ENCODE measurements at places on chromosomes 1 and 21. TPM values are rescaled to one million over a fixed set of nuclear protein-coding genes. Genes with fewer than 3 reads are reported as not detected.

Gene FCRL2
- not detected for polyA plus RNA-seq

Gene MAP3K21
- 0.06 TPM for polyA plus RNA-seq

Gene NTMT2
- polyA plus RNA-seq = not detected

Gene TSEN15
- 38.7 TPM for polyA plus RNA-seq

Gene CXADR
- polyA plus RNA-seq = 0.01 TPM

Gene EFNA3
- polyA plus RNA-seq = 0.17 TPM

Gene SMIM1
- 0.57 TPM for polyA plus RNA-seq

Gene TCHH
- polyA plus RNA-seq = 0.01 TPM

Gene CNR2
- polyA plus RNA-seq = not detected

Gene CHRM3
- 0.06 TPM for polyA plus RNA-seq

Gene KCNK2
- 2.1 TPM for polyA plus RNA-seq

DNA sequence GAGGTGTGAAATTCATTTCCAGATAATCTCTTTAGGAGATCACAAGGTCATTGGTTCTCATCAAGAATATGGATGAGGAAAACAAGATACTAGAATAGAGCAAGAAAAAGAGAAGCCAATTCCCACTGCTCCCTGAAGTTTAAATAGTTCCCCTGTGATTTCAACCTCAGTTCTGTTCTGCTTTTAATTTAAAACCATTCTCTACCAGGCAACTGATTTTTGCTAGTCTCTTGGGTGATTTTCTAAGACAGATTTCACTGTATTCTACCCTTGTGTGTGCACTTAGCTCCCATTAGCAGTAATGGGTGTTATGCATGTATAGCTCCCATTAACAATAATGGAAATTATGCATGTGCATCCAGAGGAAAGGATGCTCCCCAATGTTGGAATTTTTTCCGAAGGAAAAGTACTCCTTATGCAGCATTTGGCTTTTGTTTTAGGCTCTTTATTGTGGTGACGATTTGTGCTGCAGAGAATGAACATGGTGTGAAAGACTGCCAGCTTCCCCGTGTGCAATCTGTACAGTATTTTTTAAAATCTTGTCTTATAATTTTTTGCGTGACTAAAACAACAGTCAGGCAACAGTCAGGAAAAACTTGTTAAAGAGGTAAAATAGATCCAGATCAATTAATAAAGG lies 144.0 kb upstream of the ZRANB2 start:
- no peaks in the 10 kb centered on the region for H3K36me3 ChIP-seq
- H3K27ac ChIP-seq = no peak overlapping the region
- no peaks in the 10 kb centered on the region for H3K4me1 ChIP-seq
- DNase-seq = no peak
- no peaks in the 10 kb centered on the region for H3K27me3 ChIP-seq

- no peaks in the 10 kb centered on the region for H3K4me1 ChIP-seq
- no peak for DNase-seq
- H3K27me3 ChIP-seq = no peaks in the 10 kb centered on the region
- H3K4me3 ChIP-seq = peak within 1 kb of the TSS; percentile 52
- no peak within 1 kb of the TSS for H3K27ac ChIP-seq
- H3K36me3 ChIP-seq = no peaks in the 10 kb centered on the region
Measured at GRCh38 chr1:16073490-16074119, at the start of gene FAM131C. TSS of gene FAM131C (minus strand) at chr1:16073651. CDS start at chr1:16073442, 209 bp downstream.

DNA sequence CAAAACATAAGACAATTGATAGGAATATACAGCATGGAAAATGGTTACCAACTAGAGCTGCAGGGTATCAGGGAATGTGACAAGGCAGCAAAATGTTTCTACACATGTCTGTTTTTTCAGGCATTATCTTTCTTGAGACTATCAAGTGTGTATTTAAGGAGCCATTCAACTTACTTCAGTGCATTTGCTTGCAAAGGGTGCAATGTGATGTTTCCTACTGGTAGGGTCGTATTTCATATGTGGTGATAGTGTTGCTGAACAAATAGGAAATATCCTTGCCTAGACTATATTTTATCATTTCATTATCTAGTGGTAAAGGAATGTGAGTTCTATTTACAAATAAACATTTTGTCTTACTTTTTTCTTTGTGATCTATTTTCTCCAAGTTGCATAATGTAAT lies 42.4 kb downstream of the PTPRC start:
- no peak overlapping the region for H3K4me3 ChIP-seq
- DNase-seq = no peak
- H3K27ac ChIP-seq = no peak overlapping the region
- no peaks in the 10 kb centered on the region for H3K4me1 ChIP-seq
- H3K27me3 ChIP-seq = no peaks in the 10 kb centered on the region

- no peak for DNase-seq
- H3K27me3 ChIP-seq = no peaks in the 10 kb centered on the region
- no peak overlapping the region for H3K4me3 ChIP-seq
- no peaks in the 10 kb centered on the region for H3K36me3 ChIP-seq
Measured at GRCh38 chr1:57262472-57262871, 161.4 kb downstream of the DAB1 start.

DNA sequence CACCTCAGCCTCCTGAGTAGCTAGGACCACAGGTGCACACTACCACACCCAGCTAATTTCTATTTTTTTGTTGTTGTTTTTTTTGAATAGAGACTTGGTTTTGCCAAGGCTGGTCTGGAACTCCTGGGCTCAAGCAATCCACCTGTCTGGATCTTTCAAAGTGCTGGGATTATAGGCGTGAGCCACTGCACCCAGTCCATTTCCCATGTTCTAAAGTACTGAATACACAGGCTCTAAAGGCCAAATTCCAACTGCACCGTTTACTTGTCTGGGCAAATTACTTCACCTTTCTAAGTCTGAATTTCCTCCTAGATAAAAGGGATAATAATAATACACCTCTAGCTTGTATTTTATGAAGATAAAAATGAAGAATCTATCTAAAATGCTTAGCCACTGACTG lies 39.6 kb downstream of the FRRS1 start:
- DNase-seq = no peak

- no peak for DNase-seq
- H3K27me3 ChIP-seq = no peaks in the 10 kb centered on the region
- H3K4me3 ChIP-seq = no peak overlapping the region
- H3K27ac ChIP-seq = no peak overlapping the region
- H3K4me1 ChIP-seq = no peaks in the 10 kb centered on the region
- H3K36me3 ChIP-seq = no peaks in the 10 kb centered on the region
Measured at GRCh38 chr1:211739671-211740411, 64.4 kb upstream of the NEK2 start.

GRCh38 chr1:30733493-30733892 lies 10.1 kb upstream of the MATN1 start:
- no peaks in the 10 kb centered on the region for H3K36me3 ChIP-seq
- no peaks in the 10 kb centered on the region for H3K4me1 ChIP-seq

DNA sequence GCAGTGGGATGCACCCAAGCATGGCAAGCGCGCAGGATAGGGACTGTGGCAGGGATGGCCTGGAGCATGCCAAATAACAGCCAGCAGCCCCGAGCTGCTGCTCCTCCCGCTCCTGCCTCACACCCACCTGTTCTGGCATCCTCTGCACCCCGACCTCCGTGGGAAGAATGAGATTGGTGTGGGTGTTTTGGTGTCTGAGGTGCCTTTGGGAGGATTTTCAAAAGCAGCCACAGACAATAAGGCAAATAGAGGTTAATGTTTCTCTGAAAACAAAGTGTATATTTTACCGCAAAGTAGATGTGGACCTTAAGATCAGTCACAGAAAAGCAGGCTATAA lies 35.5 kb downstream of the IGFN1 start:
- no peak overlapping the region for H3K4me3 ChIP-seq
- peaks cover 44% of the 10 kb centered on the region for H3K36me3 ChIP-seq
- no peak overlapping the region for H3K27ac ChIP-seq
- no peak for DNase-seq

- no peaks in the 10 kb centered on the region for H3K27me3 ChIP-seq
- peaks cover 27% of the 10 kb centered on the region for H3K36me3 ChIP-seq
- peaks cover 22% of the 10 kb centered on the region for H3K4me1 ChIP-seq
- H3K27ac ChIP-seq = no peak overlapping the region
Measured at GRCh38 chr1:150555971-150556865, 7.0 kb downstream of the ADAMTSL4 start.

DNA sequence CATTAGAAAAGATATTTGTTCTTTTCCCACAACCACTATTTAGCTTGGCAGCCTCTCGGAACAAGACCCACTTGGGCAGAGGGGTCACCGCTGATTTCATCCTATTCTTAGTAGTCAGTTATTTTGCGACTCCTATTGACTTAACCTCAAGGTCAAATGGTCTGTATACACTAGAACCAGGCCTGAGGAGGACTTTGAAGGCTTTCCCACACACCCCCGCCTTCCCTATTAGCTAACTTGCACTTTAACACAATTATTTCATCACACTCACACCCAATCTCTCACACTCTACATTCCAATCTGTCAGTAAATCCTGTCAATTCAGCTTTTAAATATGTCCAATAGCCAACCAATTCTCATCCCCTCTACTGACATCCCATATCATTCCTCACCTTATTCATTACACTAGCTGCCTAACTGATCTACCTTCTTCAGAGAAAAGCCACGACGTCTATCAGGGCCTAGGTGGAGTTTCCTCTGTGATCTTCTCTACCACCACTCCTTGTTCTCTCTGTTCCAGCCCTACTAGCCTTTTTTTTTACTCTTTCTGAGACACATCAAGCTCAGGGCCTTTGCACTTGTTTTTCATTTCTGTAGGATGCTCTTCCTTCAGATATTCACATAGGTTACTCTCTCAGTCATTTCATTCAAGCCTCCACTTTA lies 1.0 kb upstream of the NIBAN1 start:
- H3K27me3 ChIP-seq = no peaks in the 10 kb centered on the region
- H3K36me3 ChIP-seq = no peaks in the 10 kb centered on the region
- peak overlapping the region; percentile 89 for H3K27ac ChIP-seq
- H3K4me1 ChIP-seq = peaks cover 17% of the 10 kb centered on the region
- no peak for DNase-seq

GRCh38 chr1:11681071-11681771 lies at the start of gene MAD2L2:
TSS of gene MAD2L2 (minus strand) at chr1:11681148. CDS start at chr1:11680601, 547 bp downstream.
- H3K4me1 ChIP-seq = peaks cover 7% of the 10 kb centered on the region
- H3K4me3 ChIP-seq = peak within 1 kb of the TSS; percentile 85
- H3K27me3 ChIP-seq = no peaks in the 10 kb centered on the region

DNA sequence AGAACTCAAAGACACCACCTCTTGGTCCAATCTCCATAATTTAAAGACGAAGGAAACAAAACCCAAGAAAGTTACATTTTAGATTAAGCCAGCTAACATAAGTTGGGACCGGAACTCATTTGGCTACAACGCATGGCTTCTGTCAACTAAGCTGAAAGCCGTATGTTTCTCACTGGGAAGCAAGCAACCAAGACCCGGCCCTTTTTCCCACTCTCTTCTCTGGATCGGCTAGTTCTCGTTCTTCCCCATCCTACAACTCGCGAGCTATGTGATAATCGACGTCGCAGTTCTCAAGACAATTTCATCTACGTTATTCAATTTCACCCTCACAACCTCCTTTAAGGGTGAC lies 601 bp downstream of the CCT8 start:
- H3K4me1 ChIP-seq = peaks cover 23% of the 10 kb centered on the region
- no peaks in the 10 kb centered on the region for H3K27me3 ChIP-seq
- peak overlapping the region; percentile 98 for H3K27ac ChIP-seq
- H3K36me3 ChIP-seq = peaks cover 35% of the 10 kb centered on the region

- no peak for DNase-seq
- no peaks in the 10 kb centered on the region for H3K36me3 ChIP-seq
- H3K4me3 ChIP-seq = no peak overlapping the region
- no peaks in the 10 kb centered on the region for H3K27me3 ChIP-seq
Measured at GRCh38 chr1:163094589-163094988, 25.4 kb downstream of the RGS4 start.

DNA sequence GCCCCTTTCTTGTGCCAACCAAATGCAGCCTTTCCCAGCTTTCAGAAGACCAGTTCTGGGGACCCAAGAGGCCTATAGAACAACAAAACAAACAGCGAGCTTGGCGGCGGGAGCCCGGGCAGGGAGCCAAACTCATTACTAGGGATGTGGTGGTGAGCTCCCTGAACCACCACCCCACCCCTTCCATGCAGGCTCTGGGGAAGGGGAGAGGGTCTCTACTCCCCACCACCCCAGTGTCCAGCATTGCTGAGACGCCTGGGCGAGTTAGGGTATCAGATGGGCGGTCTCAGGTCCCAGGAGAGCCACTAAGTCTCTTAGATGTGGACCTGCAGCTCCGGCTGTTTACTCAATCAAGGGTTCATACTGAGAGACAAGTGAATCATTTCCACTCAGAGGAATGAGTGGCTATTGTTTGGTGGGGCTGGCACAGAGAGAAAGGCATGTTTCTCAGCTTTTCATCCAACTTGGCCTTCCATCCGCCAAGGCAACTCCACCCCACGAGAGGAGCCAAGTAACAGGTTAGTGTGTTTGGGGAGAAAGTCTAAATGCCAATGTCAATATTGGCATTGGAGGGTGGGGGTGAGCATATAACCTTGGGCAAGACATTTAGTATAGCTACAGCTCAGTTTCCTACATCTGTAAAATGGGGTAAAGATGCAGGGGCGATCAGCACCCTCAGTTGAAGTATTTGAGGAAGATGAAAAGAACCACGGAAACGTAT lies 40.9 kb downstream of the PLXNA2 start:
- H3K27me3 ChIP-seq = no peaks in the 10 kb centered on the region
- H3K36me3 ChIP-seq = peaks cover 28% of the 10 kb centered on the region
- H3K4me3 ChIP-seq = no peak overlapping the region
- DNase-seq = no peak
- peak overlapping the region; percentile 54 for H3K27ac ChIP-seq

GRCh38 chr1:104259481-104259880 lies 509.8 kb downstream of the AMY1C start:
- H3K36me3 ChIP-seq = no peaks in the 10 kb centered on the region
- no peak overlapping the region for H3K27ac ChIP-seq
- no peak for DNase-seq
- H3K27me3 ChIP-seq = no peaks in the 10 kb centered on the region
- no peaks in the 10 kb centered on the region for H3K4me1 ChIP-seq
- no peak overlapping the region for H3K4me3 ChIP-seq

Measured in psoas muscle (tissue), 8 donors.